GM18507 (cell line): ENCODE measurements at places on chromosomes 12 and 14.

DNA sequence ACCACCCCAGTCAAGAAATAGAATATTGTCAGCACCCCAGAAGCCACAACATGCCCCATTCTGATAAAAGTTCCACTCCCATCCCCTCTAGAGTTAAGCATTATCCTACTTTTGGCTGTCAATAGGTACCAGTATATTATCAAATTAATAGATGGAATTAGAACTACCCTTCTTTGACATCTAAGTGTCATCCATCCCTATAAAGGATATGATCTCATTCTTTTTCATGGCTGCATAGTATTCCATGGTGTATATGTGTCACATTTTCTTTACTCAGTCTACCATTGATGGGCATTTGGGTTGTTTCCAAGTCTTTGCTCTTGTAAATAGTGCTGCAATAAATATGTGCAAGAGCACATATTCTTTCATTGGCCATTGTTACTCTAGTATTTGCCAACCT, 246.2 kb downstream of the SEC23A start:
- DNase-seq = no peak

GRCh38 chr12:55771736-55772135, 28.8 kb downstream of the GDF11 start:
- no peak for DNase-seq

GRCh38 chr12:21941506-21942376, 515 bp upstream of the ABCC9 start:
- DNase-seq = no peak

DNA sequence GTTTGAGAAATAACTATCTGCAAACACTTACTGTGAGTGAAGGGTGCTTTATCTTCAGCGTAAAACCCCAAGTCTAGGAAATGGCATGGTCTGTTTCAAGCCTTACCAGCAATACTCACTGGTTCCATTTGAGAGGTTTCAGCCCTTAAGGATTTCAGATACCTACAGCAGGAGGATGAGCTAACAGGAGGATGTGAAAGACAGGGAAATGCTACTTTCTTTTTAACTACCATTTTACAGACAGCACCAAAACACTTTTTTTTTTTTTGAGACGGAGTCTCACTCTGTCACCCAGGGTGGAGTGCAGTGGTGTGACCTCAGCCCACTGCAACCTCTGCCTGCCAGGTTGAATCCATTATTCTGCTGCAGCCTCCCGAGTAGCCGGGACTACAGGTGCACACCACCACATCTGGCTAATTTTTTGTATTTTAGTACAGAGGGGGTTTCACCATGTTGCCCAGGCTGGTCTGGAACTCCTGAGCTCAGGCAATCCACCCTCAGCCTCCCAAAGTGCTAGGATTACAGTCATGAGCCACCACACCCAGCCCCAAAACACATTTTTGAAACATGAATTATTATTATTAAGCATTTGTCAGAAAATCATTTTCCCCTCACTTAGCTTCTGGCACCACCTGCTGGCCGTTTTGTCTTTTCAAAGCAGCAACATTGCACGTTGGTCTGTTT, 4.6 kb downstream of the MTRFR start:
- DNase-seq = no peak

- DNase-seq = no peak
These were observed 6.7 kb downstream of the HSD17B6 start for GRCh38 chr12:56769868-56770267.

GRCh38 chr12:18653465-18653864, 84.3 kb downstream of the PLCZ1 start:
- DNase-seq = no peak

DNA sequence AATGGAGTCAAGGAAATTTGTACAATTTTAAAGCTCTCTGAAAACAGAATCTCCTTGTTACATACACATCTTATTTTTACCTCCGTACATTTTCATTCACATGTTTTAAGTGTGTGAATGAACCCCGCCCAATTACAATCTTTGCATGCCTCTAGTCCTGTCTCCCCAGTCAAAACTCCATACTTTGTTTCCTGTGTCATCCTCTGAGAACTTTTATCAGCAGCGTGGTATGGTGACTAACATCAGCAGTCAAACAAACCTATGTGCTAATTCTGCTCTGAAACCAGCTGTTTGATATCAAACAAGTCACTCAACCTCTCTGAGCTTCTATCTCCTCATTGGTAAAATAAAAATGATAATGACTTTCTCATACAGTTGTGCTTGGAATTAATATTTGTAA, 15.8 kb upstream of the ERGIC2 start:
- DNase-seq = no peak

GRCh38 chr14:34833549-34834523, 41.3 kb downstream of the BAZ1A start:
- no peak for DNase-seq

DNA sequence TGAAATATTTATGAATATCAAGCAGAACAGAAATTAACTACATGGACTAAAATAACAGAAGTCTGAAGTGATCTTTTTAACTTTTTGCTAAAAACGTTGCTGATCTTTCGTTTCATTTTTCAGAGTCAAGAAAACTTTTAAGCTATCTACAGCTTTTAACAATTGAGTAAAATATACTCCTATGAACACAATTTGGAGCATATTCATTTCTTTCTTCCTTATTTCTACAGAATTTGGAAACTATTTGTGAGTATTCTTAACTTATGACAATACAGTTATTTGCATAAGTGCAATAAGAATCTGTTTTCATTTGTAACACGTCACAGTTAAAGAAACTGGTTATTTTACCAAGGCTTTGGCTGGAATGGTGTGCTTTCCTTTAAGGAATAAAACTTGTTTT, 21.0 kb upstream of the B4GALNT1 start:
- DNase-seq = no peak

DNA sequence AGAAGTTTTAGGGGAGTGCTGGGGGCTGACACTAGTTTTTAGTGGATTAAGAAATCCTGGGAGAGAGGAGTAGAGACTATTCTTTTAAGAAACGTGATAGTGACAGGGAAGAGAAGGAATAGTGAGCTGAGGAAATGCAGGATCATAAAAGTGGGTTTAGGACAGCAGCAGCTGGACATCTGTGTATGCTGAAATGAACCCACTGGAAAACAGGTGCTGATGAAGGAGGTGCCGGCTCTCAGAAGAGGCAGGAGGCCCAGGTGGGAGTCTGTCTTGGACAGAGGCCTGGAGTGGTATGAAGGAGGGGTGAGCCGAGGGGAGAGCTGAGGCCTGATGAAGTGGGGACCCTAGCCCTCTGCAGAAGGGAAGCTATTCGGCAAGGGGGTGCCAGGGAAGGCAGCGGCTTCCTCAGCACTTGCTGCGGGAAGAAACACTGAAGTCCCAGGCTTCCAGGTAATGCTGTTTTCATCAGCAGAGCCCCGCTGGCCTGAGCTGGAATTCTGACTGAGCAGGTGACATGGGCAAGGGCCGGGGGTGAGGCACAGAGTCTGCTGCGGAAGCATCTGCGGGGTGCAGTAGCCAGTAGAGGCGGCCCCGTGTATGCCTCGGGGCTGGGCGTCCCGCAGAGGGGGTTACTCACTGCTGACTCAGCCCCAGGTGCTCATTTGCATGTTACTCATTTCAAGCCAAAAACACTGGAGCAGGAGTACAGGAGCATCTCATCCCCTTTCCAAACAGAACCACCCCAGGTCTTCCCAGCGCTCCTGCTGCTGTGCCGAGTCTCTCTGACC, 89.7 kb downstream of the TMCC3 start:
- peak; percentile 37 for DNase-seq

- no peak for DNase-seq
These were observed 47.3 kb upstream of the LRIG3 start for GRCh38 chr12:58967561-58967960.

GRCh38 chr14:59140106-59140843, 48.2 kb upstream of the DAAM1 start:
- DNase-seq = no peak

- no peak for DNase-seq
These were observed 41.5 kb upstream of the NR2C1 start for GRCh38 chr12:95114766-95115405.

DNA sequence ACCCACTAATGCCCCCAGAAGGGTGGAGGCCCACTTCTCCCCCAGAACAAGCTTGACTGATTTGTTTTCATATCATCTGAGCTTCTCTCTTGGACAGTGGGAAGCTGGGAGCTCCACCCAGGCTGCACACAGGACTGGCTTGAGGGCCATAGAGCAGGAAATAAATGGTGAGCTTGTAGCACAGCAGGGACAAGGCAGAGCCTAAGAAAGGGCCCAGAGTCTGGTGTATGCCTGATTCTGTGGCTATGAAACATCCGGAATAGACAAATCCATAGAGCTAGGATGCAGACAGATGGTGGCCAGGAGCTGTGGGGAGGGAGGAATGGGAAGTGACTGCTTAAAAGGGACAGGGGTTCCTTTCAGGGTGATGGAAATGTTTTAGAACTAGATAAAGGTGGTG, 79.0 kb downstream of the ARL6IP4 start:
- no peak for DNase-seq

DNA sequence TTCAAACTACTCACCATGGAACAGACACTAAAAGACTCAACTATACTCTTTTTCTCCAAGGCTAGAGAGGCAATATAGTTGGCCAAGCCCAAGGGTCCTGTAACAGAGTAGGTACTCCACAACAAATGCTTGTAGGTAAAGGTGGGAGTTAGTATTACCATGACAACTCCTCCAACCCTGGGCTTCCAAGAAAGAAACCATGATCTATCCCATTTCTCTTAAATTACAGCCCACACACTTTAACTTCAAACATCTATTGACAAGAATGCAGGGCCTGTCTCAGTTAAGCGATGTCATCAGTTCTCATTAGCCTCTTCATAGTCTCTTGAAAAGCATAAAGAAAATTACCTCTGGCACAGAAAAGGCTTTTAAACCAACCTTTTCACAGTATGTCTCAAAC, 25.0 kb downstream of the ERH start:
- no peak for DNase-seq

DNA sequence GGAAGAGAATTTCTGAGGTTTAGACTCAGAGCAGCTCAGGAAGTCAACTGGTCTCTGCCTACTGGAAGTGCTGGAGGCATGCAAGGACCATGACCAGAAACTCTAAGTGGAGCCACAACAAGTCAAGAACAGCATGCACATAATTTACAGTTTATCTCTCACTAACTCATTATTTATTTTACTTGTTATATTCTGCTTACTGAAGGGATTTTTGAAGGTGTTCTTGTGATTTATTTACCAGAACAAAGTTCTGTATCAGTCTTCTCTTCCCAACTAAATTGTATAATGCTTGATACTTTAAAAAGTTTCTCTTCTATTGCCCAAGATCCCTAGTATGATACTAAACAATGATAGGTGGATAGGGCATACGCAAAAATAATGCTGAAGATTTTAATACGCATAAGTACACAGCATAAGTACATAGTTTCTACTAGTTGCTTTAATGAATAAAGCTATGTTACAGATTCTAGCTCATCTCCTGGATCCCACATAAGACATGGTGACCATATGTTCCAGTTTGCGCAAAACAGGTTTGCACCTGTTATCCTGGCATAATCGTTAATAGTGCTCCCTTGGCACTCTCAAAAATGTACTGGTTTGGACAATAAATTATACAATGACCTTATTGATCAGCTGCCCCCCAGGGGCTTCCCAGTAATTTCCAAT, 11.6 kb upstream of the SPTB start:
- DNase-seq = no peak

GRCh38 chr14:43105305-43105704, 1401.8 kb downstream of the FSCB start:
- DNase-seq = no peak

GRCh38 chr12:1171657-1172408, 180.8 kb downstream of the ERC1 start:
- no peak for DNase-seq

- no peak for DNase-seq
These were observed 41.2 kb downstream of the PRIMA1 start for GRCh38 chr14:93747102-93747501.

GRCh38 chr12:131591136-131591535, 119.8 kb upstream of the SFSWAP start:
- no peak for DNase-seq

DNA sequence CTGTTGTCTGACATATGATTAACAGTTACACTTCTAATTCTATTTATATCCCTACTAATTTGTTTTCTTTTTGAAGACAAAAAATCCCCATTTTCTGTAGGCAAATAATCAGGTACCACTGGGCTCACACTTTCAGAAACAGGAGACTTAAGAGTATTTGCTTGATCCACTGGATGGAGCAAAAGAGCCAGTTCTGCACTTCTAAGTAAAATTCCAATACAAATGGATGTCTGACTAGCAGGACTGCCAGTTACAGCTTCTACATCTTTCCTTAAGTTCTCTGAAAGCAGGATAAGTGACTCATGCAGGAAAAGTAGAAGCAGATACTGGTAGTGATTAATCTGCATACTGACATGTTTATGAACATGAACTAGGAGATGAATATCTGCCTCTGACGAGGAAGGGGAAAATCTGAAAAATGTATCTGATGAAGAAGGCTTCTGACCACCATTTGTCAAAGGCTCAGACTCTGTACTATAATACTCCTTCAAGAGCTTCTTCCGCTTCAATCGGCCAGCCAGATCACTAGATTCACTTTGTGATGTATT, 73.8 kb upstream of the ANKS1B start:
- no peak for DNase-seq

- no peak for DNase-seq
These were observed at the start of gene SERPINA10 for GRCh38 chr14:94292872-94293577. TSS of gene SERPINA10 (minus strand) at chr14:94293268. CDS start at chr14:94290593, 2,675 bp downstream.

- no peak for DNase-seq
These were observed 61.7 kb downstream of the RALGAPA1 start for GRCh38 chr14:35747379-35747778.

- DNase-seq = no peak
These were observed 7.1 kb downstream of the MAP3K12 start for GRCh38 chr12:53492188-53492587.

DNA sequence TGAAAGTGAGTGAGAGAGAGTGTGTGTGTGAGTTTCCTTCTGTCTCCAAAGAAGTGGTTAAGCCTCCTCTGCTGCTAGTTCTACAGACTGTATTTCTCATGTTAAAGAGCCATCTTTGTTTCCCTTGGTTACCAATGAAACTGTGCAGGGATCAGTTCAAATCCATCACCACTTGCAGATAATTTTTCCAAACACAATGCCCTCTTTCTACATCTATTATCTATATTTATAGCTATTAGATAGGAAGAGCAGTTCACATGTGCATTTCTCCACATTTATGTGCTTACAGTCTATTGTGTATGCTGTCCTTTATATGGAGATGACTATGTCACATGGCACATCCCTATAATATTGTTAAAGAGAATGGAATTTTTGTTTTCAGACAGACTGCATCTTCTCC, 2.2 kb upstream of the DAAM1 start:
- DNase-seq = no peak

DNA sequence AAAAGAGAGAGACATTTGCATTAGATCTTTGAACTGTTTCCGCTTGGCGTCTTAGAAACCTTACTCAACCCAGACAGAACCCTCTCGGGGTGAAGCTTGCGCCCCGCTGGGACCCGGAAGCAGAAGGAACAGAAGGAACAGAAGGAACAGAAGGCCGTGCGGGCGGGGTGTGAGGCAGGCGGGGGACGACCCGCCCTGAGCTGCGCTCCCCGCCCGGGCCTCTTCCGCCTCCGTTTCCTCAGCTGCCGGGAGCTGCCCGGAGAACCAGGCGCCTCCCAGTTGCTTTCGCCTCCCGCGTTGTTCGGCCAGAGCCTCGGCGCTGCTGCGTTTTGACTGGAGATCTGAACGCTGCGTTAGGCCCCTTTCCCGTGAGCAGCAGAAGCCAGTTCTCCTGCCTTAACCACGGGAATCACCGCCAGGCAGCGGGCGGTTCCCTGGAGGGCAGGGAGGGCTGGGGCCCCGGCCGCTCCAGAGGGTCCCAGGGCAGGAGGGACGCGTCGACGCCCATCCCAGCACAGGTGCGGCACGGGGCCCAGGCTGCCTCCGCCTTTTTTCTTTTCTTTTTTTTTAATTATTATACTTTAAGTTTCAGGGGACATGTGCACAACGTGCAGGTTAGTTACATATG, 19.3 kb upstream of the MMP17 start:
- peak; percentile 22 for DNase-seq
